T-helper 1 cell (primary cell): ENCODE measurements at places on chromosomes 6 and 20.

- DNase-seq = no peak
Measured at GRCh38 chr20:24764027-24764793, 184.9 kb upstream of the CST7 start.

DNA sequence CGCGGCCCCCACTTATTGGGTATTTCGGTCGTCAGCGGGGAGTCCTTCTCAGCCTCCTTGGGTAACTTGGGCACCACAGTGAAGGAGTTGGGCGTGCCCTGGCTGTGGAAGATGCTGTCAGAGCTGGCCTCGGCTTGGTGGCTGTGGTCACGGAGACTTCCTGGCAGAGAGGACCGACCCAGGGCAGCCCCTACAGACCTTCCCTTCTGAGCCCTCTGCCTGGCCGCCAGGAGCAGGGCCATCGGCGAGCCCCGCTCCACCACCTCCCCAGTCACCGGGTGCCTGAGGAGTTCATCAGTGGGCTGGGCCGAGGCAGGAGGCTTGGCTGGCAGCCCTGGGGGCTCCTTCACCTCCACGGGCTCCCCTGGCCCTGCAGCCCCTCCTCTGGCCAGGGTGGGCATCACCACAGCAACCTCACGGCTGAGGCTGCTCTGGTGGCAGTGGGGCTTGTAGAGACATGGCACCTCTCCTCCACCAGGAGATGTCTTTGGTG lies 37.2 kb downstream of the C6orf132 start:
- no peak for DNase-seq

DNA sequence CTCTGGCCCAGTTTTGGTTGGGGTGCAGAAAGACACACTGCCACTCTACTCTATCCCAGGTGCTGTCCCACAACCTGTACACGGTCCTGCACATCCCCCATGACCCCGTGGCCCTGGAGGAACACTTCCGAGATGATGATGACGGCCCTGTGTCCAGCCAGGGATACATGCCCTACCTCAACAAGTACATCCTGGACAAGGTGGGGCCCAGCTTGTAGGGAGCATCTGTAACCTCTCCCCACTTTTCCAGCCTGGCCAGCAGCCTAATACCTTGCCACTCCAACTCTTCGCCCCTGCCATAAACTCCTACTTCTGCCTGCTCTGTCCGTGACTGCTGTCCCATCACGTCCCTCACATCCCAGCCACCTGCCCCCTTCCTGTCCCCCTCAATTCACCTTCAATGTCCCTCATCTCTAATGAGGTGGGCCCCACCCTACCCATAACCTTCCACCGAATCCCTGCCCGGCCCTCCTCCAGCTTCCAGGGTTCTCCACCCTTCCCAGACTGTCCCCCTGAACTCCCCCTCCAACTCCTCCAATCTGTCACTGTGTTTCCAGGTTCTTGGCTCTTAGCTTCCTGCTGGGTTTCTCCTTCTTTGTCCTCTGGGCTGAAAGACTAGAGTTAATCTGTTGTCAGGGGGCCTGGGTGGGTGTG lies 12.1 kb downstream of the DEF6 start:
- DNase-seq = no peak

- DNase-seq = no peak
Measured at GRCh38 chr6:87675004-87675681, 26.9 kb downstream of the AKIRIN2 start.

- no peak for DNase-seq
Measured at GRCh38 chr6:7154341-7155139, 46.8 kb downstream of the RREB1 start.

DNA sequence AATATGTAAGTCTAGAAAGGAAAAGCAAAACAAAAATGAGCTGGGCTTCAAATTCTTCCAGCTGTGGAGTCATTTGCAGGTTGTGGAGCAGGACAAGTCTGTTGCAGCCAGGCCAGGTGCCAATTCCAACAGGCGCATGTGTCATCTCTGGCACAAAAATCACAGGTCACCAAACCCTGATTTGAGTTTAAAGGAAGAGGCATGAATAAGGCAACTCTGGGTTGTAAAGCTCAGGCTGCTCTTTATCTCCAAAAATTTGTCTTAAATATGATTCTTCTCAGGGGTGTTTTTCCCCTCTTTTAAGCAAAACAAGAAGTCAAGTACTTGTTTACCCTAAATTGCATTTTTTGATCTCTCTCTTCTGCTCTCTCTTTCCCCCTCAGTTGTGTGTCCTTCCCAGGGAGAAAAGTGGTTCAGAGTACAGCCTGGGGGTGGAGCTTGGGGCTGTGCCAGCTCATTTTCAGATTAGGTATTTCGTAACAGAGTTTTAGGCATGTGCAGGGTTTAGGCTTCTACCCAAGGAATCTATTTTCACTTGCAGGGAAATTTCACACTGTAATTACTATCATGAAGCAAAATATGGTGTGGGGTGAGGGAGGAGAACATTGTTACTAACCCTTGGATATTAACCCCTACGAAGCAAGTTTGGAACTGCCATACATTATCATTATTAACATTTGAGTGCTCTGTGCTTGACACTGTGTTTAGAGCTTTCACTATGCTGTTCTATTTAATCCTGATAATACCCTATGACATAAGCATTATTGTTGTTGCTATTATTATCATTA lies 8.3 kb upstream of the NCOA3 start:
- DNase-seq = peak; percentile 67

- no peak for DNase-seq
Measured at GRCh38 chr6:15495375-15495901, 167.4 kb downstream of the DTNBP1 start.

DNA sequence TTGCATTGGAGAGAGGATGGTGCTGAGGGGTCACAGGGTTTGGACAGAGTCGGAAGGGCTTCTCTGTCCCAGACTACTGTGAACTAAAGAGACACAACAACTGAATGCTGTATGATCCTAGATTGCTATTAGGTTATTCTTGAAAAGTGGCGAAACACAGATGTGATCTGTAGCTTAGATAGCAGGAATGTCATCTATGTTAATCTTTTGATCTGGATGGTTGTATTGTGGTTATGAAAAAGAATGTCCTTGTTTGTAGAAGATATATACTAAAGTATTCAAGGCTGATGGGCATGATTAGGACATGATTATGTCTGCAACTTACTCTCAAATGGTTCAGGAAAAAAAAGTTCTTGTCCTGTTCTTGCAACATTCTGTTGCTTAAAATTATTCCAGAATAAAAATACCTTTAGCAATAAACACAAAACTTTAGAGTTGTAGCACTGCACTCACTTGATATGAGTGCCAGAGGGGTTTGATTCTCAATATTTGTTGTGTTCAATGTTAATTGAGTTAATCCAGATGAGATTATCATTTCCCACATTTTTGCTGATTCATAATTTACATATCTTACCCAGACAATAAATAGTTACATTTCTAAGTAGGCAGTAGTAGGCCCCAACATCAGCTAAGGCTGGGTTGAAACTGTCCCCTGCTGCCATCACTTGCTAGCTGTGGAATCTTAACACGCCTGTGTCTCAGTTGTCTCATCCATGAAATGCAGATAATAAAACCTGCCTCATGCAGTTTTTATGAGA lies 645.2 kb downstream of the KIF16B start:
- no peak for DNase-seq

GRCh38 chr6:82040405-82041221 lies 206.9 kb downstream of the IBTK start:
- no peak for DNase-seq

DNA sequence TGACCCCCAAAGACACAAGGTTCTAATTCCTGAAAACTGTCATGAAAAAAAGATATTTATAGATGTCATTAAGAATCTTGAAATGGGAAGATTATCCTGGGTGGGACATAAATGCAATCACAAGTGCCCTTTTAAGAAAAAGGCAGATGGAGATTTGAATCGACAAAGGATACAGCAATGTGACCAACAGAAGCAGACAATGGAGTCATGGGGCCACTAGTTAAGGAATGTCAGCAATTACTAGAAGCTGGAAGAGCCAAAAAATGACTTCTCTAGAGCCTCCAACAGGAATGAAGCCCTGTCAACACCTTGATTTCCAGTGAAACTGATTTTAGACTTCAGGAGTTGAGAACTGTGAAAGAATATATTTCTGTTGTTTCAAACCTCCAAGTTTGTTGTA lies 448.5 kb downstream of the MEI4 start:
- DNase-seq = no peak

GRCh38 chr20:10741060-10741459 lies 67.3 kb upstream of the JAG1 start:
- DNase-seq = no peak

- DNase-seq = no peak
Measured at GRCh38 chr6:26260110-26260637, 104.8 kb upstream of the BTN3A2 start.

DNA sequence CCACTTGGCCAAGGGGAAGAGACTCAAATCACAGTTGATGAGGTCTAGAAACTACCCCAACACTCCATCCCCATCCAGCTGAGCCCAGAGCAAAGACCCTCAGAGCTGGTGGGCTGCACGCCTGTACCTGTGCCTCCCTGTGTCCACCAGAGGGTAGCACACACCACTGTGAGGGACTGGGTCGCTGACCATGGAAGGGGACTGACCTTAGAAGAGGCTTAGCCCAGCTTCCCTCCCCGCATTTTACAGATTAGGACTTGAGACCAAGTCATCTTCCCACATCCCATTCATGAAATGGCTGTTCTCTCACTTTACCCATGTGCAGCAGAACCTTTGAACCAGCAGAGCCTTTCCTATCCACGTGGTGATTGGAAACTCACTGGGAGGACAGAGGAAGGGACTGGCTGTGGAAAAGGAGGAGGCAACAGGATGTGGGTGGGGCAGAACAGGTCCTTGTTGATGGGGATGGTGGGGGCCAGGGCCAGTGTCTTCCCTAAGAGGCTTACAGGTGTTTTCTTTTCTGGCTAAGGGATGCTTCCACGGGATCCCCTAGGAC lies 44.3 kb downstream of the CPXM1 start:
- DNase-seq = no peak

DNA sequence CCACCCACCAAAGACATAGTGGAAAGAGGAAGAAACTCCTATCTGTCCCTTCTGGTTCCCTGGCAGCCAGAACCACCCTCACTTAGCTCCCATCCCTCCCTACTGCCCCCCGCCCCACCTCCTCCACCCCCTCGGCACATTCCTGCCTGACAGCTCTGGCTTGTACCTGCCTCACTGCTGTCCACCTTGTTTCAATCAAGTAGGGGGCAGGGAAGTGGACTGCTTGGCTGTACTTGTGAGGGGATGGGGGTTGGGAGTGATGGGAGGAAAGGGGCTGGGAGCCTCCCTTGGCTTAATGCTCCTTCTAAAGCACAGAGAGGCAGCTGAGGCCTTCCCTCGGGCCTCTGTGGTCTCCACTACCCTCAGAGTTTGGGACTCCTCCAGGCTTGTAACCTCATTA lies 22.1 kb upstream of the ZNF76 start:
- DNase-seq = no peak

- no peak for DNase-seq
Measured at GRCh38 chr6:78530208-78530607, 337.1 kb upstream of the IRAK1BP1 start.

DNA sequence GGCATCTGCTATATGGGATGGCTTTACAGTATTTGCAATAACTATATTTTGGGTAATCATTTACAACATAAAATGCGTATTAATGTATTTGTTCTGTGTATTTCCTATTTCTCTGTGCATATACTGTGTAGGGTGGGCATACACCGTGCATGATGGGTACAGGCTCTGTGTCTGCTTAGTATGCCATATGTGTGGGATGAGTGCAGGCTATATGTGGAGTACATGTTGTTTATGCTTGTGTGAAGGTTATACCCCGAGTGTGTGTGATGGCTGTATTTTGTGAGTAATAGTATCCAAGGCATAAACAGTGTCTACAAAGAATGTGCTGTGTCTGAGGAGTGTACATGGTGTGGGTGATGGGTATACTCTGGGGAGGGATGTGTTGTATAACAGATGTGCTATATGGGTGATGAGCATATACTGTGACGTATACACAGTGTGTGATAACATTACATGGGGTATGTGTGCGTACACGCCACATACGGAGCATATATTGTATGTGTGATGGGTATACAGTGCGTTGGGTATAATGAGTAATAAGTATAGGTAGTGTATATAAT lies 52.7 kb downstream of the CPXM1 start:
- no peak for DNase-seq

- no peak for DNase-seq
Measured at GRCh38 chr6:74870403-74870802, 335.4 kb downstream of the COL12A1 start.

DNA sequence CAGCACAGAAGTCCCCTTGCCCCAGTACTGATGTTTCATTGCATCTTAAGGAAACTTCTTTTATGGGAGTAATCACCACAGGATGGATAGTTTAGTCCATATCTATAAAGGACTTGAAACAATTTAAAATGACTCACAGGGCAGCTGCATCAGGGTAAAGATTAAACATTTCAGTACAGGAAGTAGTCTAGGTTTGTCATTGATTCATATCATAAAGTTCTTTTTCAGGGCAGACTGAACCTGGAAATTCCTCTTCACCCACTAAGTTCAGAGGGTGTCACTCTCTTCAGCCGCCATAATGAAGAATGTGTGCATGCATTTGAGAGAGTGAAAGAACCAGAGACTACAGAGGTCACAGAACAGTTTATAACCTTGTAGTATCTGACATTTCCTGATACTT lies 296.3 kb upstream of the JAG1 start:
- DNase-seq = no peak

GRCh38 chr6:52201493-52201892 lies 15.3 kb downstream of the IL17A start:
- DNase-seq = no peak

DNA sequence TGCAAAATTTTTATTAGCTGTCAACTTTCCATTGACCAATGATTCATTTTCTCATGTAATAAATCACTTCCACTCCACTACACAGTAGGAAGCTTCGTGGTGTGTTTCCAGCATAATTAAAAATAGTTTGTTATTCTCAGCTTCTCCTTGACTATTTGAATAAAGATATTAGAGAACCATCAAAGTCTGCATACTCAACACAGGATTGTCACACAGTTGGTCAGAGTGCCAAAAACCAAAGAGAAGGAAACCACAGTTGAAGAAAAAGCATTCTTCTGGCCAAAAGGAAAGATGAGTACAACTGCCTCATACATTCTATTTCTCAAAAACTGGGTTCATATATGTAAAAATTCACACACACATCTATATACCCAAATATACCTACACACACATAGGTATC lies 455.1 kb upstream of the HSF2 start:
- no peak for DNase-seq

DNA sequence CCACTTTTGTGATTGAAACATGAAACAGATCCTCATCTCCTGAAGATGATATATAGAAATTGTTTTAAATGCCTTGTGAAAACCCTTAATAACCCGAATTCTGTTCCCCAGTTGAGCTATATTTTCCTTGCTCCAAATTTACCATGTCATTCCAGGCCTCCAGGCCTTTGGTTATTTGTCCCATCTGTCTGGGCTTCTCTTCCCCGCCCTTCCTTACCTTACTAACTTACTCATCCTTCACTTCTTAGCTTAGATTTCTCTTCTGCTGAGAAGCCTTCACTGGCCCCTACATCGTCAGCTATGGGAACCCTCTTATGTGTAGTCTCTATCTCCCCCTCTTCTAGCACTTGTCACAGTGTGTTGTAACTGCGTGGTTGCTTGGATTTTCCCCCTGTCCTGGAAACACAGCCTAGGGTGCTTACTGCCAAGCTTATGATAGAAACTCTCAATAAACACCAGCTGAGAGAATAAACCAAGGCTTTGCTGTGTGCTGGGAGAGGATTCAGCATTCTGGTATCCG lies 68.6 kb downstream of the SGK1 start:
- no peak for DNase-seq

- DNase-seq = no peak
Measured at GRCh38 chr6:157561414-157561790, 180.4 kb downstream of the ZDHHC14 start.
